ENCODE measurements at places on chromosomes 5 and 9. TPM values are rescaled to one million over a fixed set of nuclear protein-coding genes. Genes with fewer than 3 reads are reported as not detected.

The IL3 gene
- not detected for total RNA-seq

The ZBED3 gene
- 38.0 TPM for total RNA-seq

- no peak for DNase-seq
- peak overlapping the region; percentile 16 for H3K27ac ChIP-seq
- H3K36me3 ChIP-seq: peaks cover 31% of the 10 kb centered on the region
- no peak overlapping the region for H3K4me3 ChIP-seq
- H3K27me3 ChIP-seq: no peaks in the 10 kb centered on the region
Measured at GRCh38 chr9:96486386-96487028, 36.5 kb downstream of the HABP4 start.

The OR13D1 gene
- total RNA-seq: not detected

- H3K36me3 ChIP-seq: peaks cover 13% of the 10 kb centered on the region
- H3K27ac ChIP-seq: no peak overlapping the region
- H3K4me3 ChIP-seq: no peak overlapping the region
- DNase-seq: no peak
Measured at GRCh38 chr5:34674187-34674586, 18.1 kb downstream of the RAI14 start.

GRCh38 chr5:38888041-38888440 lies 42.2 kb downstream of the OSMR start:
- no peak overlapping the region for H3K4me3 ChIP-seq
- no peak for DNase-seq
- no peaks in the 10 kb centered on the region for H3K36me3 ChIP-seq
- no peak overlapping the region for H3K27ac ChIP-seq

- H3K4me1 ChIP-seq: no peaks in the 10 kb centered on the region
- H3K4me3 ChIP-seq: no peak overlapping the region
- no peak for DNase-seq
- H3K27ac ChIP-seq: no peak overlapping the region
Measured at GRCh38 chr5:180202939-180203573, 6.0 kb downstream of the RASGEF1C start.
